HCT116 (cell line): ENCODE measurements at places on chromosomes 1 and 21.

- H3K27ac ChIP-seq: peak overlapping the region; percentile 85
- H3K27me3 ChIP-seq: no peaks in the 10 kb centered on the region
- H3K36me3 ChIP-seq: no peaks in the 10 kb centered on the region
Observed at GRCh38 chr1:26994787-26995517, 1.5 kb downstream of the TRNP1 start.

GRCh38 chr1:68585351-68585750, 88.5 kb upstream of the DEPDC1 start:
- no peaks in the 10 kb centered on the region for H3K27me3 ChIP-seq
- H3K27ac ChIP-seq: no peak overlapping the region
- no peaks in the 10 kb centered on the region for H3K36me3 ChIP-seq
- DNase-seq: no peak
- no peak overlapping the region for H3K4me3 ChIP-seq
- H3K4me1 ChIP-seq: no peaks in the 10 kb centered on the region

DNA sequence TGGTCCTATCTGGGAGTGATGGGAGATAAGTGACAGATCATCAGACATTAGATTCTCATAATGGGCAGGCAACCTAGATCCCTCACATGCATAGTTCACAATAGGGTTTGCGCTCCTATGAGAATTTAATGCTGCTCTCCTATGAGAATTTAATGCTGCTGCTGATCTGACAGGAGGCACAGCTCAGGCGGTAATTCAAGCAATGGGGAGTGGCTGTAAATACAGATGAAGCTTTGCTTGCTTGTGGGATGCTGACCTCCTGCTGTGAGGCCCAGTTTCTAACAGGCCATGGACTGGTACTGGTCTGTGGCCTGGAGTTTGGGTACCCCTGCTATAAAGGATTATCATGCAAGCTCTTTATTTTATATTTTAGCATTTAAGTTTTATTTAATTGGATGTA, 72.0 kb downstream of the ZMYM4 start:
- no peak for DNase-seq
- no peaks in the 10 kb centered on the region for H3K27me3 ChIP-seq
- no peak overlapping the region for H3K27ac ChIP-seq
- no peak overlapping the region for H3K4me3 ChIP-seq
- H3K4me1 ChIP-seq: no peaks in the 10 kb centered on the region

GRCh38 chr1:70331962-70332361, 22.6 kb downstream of the ANKRD13C start:
- H3K36me3 ChIP-seq: no peaks in the 10 kb centered on the region
- H3K4me1 ChIP-seq: peaks cover 17% of the 10 kb centered on the region
- no peaks in the 10 kb centered on the region for H3K27me3 ChIP-seq
- no peak for DNase-seq
- no peak overlapping the region for H3K4me3 ChIP-seq

DNA sequence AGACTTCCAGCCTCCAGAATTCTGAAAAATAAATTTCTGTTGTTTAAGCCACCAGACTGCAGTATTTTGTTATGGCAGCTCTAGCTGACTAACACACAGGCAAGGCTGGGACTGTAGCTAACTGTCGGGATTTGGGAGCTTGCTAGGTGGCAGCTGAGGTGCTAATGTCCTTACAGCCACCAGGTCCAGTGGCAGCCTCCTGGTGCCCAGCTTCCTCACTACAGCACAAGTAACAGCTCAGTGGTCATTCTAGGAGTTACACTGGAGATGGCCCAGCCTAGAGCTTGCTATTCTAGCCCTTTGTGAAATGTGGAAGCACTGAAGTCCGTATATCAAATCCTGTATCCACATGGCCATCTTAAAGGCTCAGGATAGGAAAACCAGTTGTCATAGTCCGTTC, 4.3 kb upstream of the C1orf115 start:
- no peak overlapping the region for H3K27ac ChIP-seq
- H3K36me3 ChIP-seq: no peaks in the 10 kb centered on the region
- peak; percentile 29 for DNase-seq
- H3K4me3 ChIP-seq: no peak overlapping the region
